Stimulated activated CD4-positive, alpha-beta T cell treated with anti-CD3 and anti-CD28 coated beads, TNF-alpha, amount 100 ng/mL, for 48 hours (primary cell): ENCODE measurements at places on chromosomes 1 and 21.

GRCh38 chr1:243293941-243294722, 38.3 kb downstream of the SDCCAG8 start:
- DNase-seq: no peak

DNA sequence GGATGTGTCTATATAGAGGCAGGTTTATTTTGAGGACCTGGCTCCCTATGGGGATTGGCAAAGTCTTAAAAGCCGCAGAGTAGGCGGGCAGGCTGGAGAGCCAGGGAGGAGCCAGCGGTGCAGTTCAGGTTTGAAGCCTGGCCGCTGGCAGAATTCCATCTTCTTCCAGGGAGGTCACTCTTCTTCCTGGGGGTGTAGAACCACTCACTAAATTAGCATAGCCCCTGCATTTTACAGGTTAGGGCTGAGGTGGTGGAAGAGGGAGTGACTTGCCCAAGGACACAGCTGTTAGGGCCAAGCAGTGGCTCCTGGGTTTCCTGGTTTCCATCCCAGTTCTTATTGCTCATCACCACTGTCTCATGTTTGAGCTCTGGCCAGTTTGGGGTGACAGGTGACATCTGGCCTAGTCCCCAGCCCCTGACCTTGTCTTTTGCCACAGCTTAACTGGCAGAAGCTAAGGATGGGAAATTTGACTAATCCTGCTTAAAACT, 1.4 kb downstream of the PINK1 start:
- DNase-seq: no peak

GRCh38 chr1:103509250-103509649, 16.2 kb upstream of the RNPC3 start:
- DNase-seq: no peak

GRCh38 chr1:181314959-181315358, 168.4 kb upstream of the CACNA1E start:
- no peak for DNase-seq
